Psoas muscle (tissue), 8 donors: ENCODE measurements at places on chromosomes 13 and 19. TPM values are rescaled to one million over a fixed set of nuclear protein-coding genes. Genes with fewer than 3 reads are reported as not detected.

- peaks cover 32% of the 10 kb centered on the region for H3K4me1 ChIP-seq
- peaks cover 45% of the 10 kb centered on the region for H3K27me3 ChIP-seq
- no peaks in the 10 kb centered on the region for H3K36me3 ChIP-seq
- peak overlapping the region; percentile 36 for H3K4me3 ChIP-seq
- peak overlapping the region; percentile 5 for H3K27ac ChIP-seq
- peak; percentile 64 for DNase-seq
Observed at GRCh38 chr19:40599902-40600569, 1.1 kb upstream of the LTBP4 start.

- no peak overlapping the region for H3K4me3 ChIP-seq
- no peaks in the 10 kb centered on the region for H3K36me3 ChIP-seq
- no peaks in the 10 kb centered on the region for H3K27me3 ChIP-seq
- H3K27ac ChIP-seq, result no peak overlapping the region
- no peak for DNase-seq
Observed at GRCh38 chr13:66681403-66681802, 548.7 kb downstream of the PCDH9 start.

- no peak for DNase-seq
- H3K27ac ChIP-seq, result no peak within 1 kb of the TSS
- no peak within 1 kb of the TSS for H3K4me3 ChIP-seq
- no peaks in the 10 kb centered on the region for H3K27me3 ChIP-seq
- H3K4me1 ChIP-seq, result peaks cover 14% of the 10 kb centered on the region
Observed at GRCh38 chr19:35143231-35143715, at the start of gene FXYD7. Gene FXYD7, plus strand, starts transcription at chr19:35143255. Its CDS starts 79 bp downstream, at chr19:35143334.

GRCh38 chr13:28545583-28546333 lies 50.8 kb upstream of the FLT1 start:
- H3K4me3 ChIP-seq, result no peak overlapping the region
- no peaks in the 10 kb centered on the region for H3K36me3 ChIP-seq
- H3K27me3 ChIP-seq, result no peaks in the 10 kb centered on the region
- no peaks in the 10 kb centered on the region for H3K4me1 ChIP-seq
- H3K27ac ChIP-seq, result no peak overlapping the region

- no peaks in the 10 kb centered on the region for H3K27me3 ChIP-seq
- no peak overlapping the region for H3K4me3 ChIP-seq
- no peaks in the 10 kb centered on the region for H3K36me3 ChIP-seq
- no peaks in the 10 kb centered on the region for H3K4me1 ChIP-seq
- DNase-seq, result no peak
Observed at GRCh38 chr13:34358811-34359513, 541.0 kb downstream of the RFC3 start.

DNA sequence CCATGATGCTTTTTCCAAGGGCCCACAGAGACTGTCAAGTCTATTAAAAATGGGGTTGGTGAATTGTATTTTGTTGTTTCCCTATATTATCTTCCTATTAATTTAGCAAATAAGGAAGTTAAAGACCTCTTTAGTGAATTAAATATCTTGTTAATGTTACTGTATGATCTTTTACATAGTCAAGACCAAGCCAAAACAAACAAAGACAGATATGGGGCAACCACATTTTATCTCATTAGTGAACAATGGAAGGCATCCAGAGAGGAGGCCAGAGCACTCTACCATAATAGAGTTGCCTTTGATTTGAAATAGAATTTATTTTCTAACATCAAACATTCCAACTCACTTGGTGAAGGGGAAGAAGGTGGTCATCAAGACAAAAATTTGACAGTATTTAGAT lies 169.4 kb downstream of the B3GLCT start:
- H3K4me3 ChIP-seq, result no peak overlapping the region
- DNase-seq, result no peak
- no peaks in the 10 kb centered on the region for H3K4me1 ChIP-seq
- no peaks in the 10 kb centered on the region for H3K36me3 ChIP-seq

GRCh38 chr19:33080761-33081681 lies at the start of gene GPATCH1:
Gene GPATCH1, plus strand, starts transcription at chr19:33081181. Its CDS starts 13 bp downstream, at chr19:33081194.
- H3K27ac ChIP-seq, result peak within 1 kb of the TSS; percentile 81
- H3K4me3 ChIP-seq, result peak within 1 kb of the TSS; percentile 94
- no peaks in the 10 kb centered on the region for H3K36me3 ChIP-seq
- peaks cover 21% of the 10 kb centered on the region for H3K4me1 ChIP-seq
- H3K27me3 ChIP-seq, result no peaks in the 10 kb centered on the region

DNA sequence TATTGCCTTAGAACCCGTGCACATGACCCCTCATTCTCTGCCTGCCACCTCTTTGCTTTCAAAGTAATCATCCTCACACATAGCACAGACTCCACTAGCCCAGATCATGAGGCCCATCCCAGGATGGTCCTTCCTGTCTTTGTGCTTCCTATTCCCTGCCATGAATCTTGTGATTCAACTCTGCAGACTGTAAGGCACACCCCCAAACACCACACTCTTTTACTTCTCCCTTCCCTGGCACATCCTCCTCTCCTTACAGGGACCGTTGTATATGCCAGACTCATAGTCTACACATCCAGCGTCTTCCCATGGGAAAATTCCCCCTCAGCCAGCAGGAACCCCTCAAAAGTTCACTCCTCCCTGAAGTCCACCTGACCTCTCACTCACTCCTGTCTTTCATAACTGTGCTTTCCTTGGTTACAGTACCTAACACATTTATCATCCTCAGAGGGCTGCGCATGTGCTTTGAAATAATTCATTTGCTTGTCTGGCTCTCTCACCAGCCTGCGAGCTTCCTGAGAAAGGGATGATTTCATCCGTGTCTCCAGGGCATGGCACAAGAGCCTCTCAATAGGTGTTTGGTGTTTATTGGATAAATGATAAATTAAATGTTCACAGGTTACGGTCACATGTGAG lies 26.8 kb upstream of the LRCH1 start:
- no peak overlapping the region for H3K27ac ChIP-seq
- H3K36me3 ChIP-seq, result no peaks in the 10 kb centered on the region
- peaks cover 5% of the 10 kb centered on the region for H3K27me3 ChIP-seq
- H3K4me1 ChIP-seq, result no peaks in the 10 kb centered on the region
- no peak overlapping the region for H3K4me3 ChIP-seq
- no peak for DNase-seq

The SAMD1 gene
- 38.8 TPM for total RNA-seq

GRCh38 chr13:51993713-51994112 lies 17.5 kb downstream of the ATP7B start:
- no peaks in the 10 kb centered on the region for H3K27me3 ChIP-seq
- no peaks in the 10 kb centered on the region for H3K36me3 ChIP-seq
- no peak overlapping the region for H3K27ac ChIP-seq

The SWSAP1 gene
- 1.1 TPM for total RNA-seq

- H3K4me1 ChIP-seq, result peaks cover 64% of the 10 kb centered on the region
- H3K36me3 ChIP-seq, result no peaks in the 10 kb centered on the region
- DNase-seq, result peak; percentile 97
- no peaks in the 10 kb centered on the region for H3K27me3 ChIP-seq
Observed at GRCh38 chr19:18020212-18021085, 12.5 kb downstream of the ARRDC2 start.

DNA sequence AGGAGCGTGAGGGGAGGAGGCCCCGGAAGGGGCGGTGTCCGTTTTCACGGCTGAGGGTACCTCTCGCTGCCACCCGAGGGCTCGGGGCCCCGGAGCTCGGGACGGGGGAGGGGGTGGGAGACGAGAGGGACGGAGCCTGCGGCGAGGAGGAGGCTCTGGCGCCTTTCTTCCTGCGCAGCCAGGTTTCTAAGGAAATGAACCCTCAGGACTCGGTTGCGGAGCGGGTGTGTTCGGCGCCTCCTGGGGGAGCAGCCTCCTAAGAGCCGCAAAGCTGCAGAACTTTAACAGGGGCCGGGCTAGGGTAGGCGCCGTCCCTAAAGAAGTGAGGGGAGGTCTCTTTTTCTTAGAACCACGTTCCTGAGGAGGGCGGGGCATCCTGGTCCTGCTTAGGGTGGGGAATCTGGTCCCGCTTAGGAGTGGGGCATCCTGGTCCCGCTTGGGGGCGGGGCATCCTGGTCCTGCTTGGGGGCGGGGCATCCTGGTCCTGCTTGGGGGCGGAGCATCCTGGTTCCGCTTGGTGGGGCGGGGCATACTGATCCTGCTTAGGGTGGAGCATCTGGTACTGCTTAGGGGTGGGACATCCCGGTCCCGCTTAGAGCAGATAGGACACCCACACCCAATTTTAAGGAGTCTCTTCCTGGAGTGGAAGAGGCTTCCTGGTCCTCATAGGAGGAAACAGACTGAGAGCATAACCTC lies 6.2 kb downstream of the SYT5 start:
- H3K27ac ChIP-seq, result no peak overlapping the region
- DNase-seq, result no peak
- H3K27me3 ChIP-seq, result peaks cover 96% of the 10 kb centered on the region
- H3K4me3 ChIP-seq, result peak overlapping the region; percentile 46

The NUP58 gene
- total RNA-seq, result 35.6 TPM

The CYP2A6 gene
- total RNA-seq, result not detected

The ENOX1 gene
- 3.2 TPM for total RNA-seq

The ZNF529 gene
- 10.4 TPM for total RNA-seq

DNA sequence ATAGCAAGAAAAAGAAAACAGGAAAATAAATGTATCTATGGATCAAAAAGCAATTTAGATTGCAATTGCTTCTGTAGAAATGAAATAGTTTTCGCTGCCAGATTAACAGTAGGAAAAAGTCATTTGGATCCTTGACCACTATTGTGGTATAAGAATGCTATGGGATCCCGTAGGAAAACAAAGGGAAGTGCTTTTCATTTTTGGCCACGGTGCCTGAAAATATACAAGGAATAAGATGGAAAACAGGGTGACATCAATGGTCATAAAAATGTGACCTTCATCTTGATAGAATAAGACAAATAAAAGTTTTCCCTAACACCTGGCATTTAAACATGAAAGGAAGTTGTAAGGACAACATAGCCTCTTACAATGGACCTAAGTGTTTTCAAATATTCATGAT lies 622.8 kb downstream of the DACH1 start:
- H3K27ac ChIP-seq, result no peak overlapping the region
- DNase-seq, result no peak
- no peaks in the 10 kb centered on the region for H3K4me1 ChIP-seq
- H3K36me3 ChIP-seq, result no peaks in the 10 kb centered on the region

The GGN gene
- total RNA-seq, result 0.34 TPM

DNA sequence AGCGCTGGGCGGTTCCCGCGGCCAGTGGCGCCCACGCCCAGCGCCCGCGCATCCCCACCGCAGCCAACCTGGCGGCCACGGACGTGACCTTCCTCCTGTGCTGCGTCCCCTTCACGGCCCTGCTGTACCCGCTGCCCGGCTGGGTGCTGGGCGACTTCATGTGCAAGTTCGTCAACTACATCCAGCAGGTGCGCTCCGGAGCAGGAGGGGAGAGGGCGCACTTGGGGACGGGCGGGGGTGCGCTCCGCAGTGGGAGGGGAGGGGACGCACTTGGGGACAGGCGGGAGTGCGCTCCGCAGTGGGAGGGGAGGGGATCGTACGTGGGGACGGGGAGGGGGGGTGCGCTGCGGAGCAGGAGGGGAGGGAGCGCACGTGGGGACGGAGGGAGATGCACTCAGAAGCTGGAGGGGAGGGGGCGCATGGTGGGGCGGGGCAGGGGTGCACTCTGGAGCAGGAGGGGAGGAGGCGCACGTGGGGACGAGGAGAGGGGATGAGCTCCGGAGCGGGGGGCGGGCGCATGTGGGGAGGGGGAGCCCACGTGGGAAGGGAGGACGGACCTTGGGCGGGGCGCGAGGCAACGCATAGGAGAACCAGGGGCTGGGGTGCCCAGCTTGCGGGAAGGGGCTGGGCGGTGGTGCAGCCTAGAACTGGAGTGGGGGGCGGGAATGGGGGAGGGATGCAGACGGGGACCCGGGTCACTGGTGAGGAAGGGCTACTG lies 1.5 kb downstream of the KISS1R start:
- no peak overlapping the region for H3K4me3 ChIP-seq
- no peaks in the 10 kb centered on the region for H3K36me3 ChIP-seq
- DNase-seq, result no peak
- peaks cover 53% of the 10 kb centered on the region for H3K27me3 ChIP-seq

DNA sequence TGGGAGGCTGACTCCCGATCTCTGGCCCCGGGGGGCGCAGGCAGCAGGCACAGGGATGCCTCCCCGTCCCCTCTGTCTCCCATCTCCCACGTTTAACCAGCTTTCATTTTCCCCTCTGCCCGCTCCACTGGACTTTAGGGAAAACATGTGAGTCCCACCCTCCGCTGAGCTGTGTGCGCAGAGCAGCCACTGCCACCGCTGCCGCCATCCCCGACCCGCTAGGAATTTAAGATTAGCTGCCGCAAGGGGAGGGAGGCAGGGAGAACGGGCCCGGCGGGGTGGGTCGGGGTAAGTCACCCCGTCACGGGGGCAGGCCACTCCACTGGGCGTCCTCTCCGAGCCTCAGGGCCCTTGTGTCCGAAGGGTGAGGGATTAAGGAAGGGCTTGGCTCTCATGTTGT lies 15.5 kb downstream of the KCNN1 start:
- no peak overlapping the region for H3K4me3 ChIP-seq
- H3K36me3 ChIP-seq, result no peaks in the 10 kb centered on the region
- no peak for DNase-seq

The SELENOV gene
- total RNA-seq, result not detected

The EFNB2 gene
- total RNA-seq, result 10.8 TPM

- H3K27me3 ChIP-seq, result no peaks in the 10 kb centered on the region
Observed at GRCh38 chr19:23943411-23943810, 28.7 kb downstream of the ZNF726 start.

DNA sequence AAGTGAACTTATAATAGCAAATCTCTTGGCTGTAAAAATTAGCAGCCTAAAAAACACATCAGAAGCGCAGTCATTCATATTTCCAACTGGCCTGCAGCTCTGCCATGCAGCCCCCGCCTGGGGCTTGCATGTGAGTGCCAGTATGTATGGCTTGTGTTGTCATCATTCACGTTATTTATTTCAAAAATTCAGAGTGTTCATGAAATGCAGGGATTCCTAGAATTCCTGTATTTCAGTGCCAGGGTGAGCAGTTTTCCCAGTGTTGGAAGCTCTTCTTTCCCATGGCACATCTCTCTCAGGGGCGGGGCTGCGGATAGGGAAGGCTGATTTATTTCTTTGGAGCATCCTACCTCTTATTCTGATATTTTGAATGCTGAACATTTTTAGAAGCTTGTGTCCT lies 234.6 kb downstream of the FGF9 start:
- no peaks in the 10 kb centered on the region for H3K4me1 ChIP-seq
- no peak overlapping the region for H3K4me3 ChIP-seq
- no peak overlapping the region for H3K27ac ChIP-seq
- DNase-seq, result no peak
- no peaks in the 10 kb centered on the region for H3K27me3 ChIP-seq
- H3K36me3 ChIP-seq, result no peaks in the 10 kb centered on the region

GRCh38 chr19:41883821-41884733 lies 1.1 kb downstream of the ARHGEF1 start:
- peak; percentile 95 for DNase-seq
- peaks cover 6% of the 10 kb centered on the region for H3K4me1 ChIP-seq
- H3K4me3 ChIP-seq, result peak overlapping the region; percentile 74
- H3K27me3 ChIP-seq, result no peaks in the 10 kb centered on the region

DNA sequence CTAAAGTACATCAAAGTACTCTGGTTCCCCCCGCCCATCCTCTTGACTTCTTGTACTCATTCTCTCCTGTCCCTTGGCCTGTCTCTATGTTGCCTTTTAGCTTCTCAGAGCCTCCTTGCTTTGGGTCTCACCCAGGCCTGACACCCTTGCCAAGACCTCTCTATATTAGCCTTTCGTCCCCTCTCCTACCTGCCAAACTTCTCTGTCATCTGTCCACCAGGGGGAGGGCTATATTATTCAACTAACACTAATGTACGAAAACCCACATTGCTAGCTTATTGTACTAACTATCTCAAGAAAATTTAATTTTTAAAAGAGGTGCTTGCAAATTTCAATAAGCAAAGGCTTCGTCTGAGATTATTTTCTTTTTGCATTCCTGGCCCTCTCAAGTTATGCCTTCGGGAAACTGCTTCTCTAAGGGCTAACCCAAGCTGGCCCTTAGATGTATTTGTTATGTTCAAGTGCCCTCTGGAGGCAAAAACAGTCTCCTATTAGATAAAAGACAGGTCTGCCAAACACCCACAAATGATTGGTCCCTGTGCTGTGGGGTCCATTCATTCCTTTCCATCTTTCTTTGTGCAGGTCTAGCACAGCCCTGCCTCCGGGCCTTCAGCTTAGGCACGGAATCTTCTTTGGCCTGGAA lies 6.3 kb upstream of the MRPS31 start:
- H3K27ac ChIP-seq, result no peak overlapping the region
- no peaks in the 10 kb centered on the region for H3K27me3 ChIP-seq
- no peaks in the 10 kb centered on the region for H3K36me3 ChIP-seq
